NCI-H1417 (cell line): ENCODE measurements at places on chromosomes 3 and 15.

DNA sequence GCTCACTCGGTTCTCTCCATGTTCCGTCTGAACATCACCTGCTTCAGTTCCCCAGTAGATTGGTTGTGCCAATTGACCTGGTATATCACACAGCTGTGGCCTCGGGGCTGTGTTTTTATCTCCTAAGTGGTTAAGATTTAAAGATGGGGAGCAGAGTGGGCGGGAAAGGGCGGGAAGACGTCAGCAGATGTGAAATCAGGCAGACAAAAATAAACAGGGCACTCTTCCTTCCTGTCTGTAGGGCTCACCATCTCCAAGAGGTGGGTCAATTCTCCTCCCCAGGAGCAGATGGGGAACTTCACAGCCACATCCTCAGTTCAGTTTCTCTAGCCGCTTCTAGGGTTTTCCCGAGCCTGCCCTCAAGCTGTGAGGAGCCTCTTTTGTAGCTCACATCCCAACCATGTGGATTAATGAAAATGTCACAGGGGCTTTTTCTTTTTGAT is 26.8 kb upstream of the LIMD1 start:
- DNase-seq, result no peak

DNA sequence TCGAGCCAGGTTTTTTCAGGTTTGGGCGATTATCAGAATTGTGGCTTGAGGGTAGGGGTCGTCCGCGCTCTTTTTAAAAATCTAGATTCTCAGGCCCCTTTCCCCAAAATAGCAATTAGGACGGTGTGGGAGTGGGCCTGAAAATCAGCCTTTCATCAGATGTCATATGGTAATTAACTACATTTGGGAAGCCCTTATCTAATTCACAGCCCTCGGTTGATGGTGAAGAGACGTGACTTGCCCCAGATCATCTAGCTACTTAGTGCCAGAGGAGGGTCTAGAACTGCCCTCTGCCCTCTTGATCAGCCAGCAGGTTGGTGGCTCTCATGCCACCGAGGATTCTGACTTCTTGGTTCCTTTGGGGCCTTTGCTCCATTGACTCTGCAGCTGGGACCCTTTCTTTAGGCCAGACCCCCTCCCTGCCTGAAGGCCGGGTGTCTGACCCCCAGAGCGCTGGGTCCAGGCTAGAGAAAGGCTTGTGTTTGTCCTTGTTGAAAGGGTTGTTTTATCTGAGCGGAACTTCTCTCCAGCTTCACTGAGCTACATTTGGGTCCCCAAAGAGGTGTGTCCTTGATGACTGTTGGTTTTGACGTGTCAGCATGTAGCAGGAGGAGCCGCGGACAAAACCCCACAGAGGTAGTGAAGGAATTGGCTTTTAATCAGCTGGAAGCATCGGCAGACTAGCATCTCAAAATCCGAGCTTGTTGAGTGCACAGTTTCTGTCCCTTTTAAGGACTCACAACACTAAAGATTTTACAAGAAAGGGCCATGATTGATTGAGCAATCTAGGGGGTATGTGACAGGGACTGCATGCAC is 857 bp downstream of the AEN start:
- no peak for DNase-seq

- DNase-seq, result no peak
Observed at GRCh38 chr3:44208086-44208485, 33.6 kb upstream of the TOPAZ1 start.

GRCh38 chr3:43910750-43911149 is 220.0 kb downstream of the ABHD5 start:
- DNase-seq, result no peak

DNA sequence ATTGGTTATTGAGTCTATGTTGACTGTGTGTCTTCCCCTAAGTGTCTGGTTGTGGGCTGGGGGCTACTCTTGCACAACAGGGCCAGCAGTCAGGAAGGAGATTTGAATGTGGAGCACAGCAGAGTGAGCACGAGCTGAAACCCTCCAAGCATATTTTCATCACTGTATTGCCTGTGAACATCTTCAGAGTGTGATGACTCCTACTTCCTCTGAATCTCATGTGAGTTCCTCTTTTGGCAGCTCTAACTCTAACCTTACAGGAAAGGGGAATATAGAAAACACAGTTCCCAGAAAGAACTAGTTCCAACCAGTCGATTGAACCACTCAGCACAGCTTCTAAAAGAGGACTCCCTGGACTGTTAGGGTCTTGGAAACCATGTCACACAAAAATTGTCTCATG is 211.6 kb downstream of the RAP2B start:
- DNase-seq, result no peak

- no peak for DNase-seq
Observed at GRCh38 chr3:55271549-55271948, 215.6 kb downstream of the WNT5A start.

GRCh38 chr3:127747751-127748521 is 74.4 kb downstream of the MGLL start:
- peak; percentile 63 for DNase-seq

DNA sequence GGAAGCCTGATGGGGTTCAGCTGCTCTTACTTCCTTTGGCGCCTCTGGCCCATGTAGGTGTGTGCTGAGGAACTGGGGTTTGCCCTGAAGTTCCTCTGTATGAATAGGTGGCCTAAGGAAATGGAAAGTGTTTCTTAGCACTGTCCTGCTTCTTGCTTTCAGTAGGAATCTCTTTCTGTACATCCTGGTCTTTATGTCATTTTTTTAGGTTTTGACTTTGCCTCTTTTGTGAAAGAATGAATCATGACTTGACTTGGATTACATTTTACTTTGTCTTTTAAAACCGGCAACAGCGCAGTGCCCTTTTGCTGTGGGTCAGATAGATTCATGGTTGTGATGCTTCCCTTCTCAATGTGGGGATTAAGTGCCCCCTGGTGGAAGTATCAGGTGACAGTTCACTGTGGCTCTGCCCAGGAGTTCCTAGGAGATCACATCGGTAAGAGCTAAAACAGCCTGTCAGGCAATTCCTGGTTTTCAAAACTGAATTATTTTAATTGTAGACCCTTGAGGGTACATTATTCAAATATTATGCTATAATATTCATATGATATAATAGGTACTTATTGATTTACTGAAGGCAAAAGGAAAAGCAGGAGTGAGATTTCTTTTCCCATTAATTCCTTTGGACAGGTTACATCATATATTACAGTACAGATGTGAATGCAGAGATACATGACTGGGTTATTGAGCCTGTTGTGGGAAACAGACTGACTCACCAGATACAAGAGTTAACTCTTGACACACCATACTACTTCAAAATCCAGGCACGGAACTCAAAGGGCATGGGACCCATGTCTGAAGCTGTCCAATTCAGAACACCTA is 95.4 kb downstream of the HCN4 start:
- DNase-seq, result peak; percentile 82

GRCh38 chr3:94513600-94513999 is 450.7 kb downstream of the NSUN3 start:
- DNase-seq, result no peak

GRCh38 chr3:116264546-116265319 is 180.6 kb downstream of the LSAMP start:
- no peak for DNase-seq

- DNase-seq, result no peak
Observed at GRCh38 chr15:77616072-77616471, 16.6 kb downstream of the LINGO1 start.

DNA sequence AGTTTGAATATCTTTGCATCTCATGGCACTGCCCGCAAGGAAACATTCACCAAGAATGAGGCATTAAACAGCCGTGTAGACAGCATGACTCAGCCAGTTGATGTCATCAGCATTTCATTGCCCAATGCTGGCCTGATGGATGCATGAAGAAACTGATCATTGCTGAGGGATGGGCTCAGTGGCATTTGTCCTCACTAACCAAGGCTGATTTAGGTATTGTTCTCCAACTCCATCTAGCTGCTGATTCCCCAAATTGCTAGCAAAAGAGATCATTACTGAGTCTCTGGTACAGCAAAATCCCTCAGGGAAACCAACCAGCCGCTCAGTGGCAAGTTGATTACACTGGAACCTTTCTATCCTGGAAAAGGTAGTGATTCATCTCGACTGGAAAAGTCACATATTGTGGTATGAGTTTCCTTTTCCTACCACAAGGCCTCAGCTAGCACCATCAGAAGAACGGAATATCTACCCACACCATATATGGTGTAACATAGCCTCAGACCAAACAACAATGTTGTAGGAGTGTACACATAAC is 186.5 kb upstream of the GAP43 start:
- DNase-seq, result no peak

GRCh38 chr15:56749982-56750381 is 16.7 kb upstream of the ZNF280D start:
- no peak for DNase-seq

- no peak for DNase-seq
Observed at GRCh38 chr3:123332124-123332641, 116.7 kb downstream of the ADCY5 start.

- no peak for DNase-seq
Observed at GRCh38 chr3:14238930-14239329, 60.3 kb downstream of the LSM3 start.

DNA sequence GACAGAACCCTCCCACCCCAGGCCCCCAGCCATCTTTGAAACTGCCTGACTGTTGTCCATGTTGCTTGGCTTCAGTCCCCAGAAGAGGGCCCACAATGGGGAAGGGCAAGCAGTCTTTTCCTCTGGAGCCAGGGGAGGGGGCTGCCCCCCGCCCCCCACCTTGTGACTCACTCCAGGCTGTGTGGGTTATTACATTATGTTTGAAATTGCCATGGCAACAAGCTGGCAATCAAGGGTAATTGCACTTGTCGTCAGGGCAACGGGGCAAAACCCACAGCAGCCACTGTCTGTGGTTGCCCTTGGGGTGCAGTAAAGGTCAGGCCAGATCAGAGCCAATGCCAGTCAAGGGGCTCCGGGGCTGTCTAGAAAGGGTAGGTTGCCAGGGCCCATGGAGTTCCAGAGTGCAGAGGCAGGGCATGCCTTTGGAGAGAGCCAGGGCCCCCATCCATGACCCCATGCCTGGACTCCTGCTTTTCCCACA is 3.1 kb upstream of the CAMKV start:
- DNase-seq, result peak; percentile 19

DNA sequence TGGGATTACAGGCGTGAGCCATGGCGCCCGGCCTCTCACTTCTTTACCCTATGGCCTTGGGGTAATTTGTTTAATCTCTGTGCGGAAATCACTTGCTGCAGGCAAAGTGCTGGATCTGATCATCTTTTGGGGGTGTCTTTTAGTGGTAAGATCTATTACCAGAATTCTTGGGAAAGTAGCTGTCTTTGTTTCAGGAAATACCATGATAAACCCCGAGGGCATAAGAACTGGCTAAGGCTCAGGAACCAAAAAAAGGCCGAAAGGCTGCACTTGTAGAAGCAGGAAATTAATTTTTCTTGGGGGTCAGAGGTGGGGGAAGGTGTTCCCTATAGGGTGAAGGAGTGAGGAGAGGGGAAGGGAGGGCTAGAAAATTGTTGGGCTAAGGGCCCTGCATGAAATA is 22.7 kb upstream of the IGF2BP2 start:
- no peak for DNase-seq

- no peak for DNase-seq
Observed at GRCh38 chr15:74383695-74384565, 16.5 kb upstream of the CYP11A1 start.

- no peak for DNase-seq
Observed at GRCh38 chr15:90367576-90367975, 15.5 kb downstream of the ZNF774 start.
